ENCODE measurements at places on chromosomes 5 and 9.

DNA sequence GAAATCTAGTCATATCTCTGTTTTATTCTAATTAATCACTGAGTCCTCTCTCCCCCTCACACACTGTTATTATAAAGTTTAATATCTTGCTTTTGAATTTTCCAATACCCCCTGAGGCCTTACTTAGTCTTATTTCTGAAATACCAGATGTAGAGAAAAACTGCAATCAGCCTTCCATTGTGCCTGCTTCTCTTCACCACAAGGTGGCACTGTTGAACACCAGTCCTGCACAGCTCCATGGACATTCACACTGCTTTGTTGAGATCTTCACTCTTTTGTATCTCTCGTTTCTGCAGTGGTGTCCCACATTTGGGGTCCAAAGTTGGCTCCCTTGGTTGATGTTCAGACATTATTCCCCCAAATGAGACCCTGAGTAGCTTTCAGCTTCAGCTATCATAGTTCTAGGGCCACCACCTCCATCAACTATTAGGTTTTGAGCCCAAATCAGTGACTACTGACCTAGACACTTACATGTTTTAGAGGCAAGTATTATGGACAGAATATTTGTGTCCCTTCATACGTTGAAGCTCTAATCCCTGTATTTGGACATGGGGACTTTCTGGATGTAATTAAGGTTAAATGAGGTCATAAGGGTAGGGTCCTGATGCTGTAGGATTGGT, 24.3 kb downstream of the BOD1 start:
- no peak for DNase-seq

GRCh38 chr5:171314728-171315385, 5.8 kb downstream of the TLX3 start:
- DNase-seq, result no peak

- no peak for DNase-seq
Observed at GRCh38 chr5:2749514-2750025, 1.9 kb downstream of the IRX2 start.

DNA sequence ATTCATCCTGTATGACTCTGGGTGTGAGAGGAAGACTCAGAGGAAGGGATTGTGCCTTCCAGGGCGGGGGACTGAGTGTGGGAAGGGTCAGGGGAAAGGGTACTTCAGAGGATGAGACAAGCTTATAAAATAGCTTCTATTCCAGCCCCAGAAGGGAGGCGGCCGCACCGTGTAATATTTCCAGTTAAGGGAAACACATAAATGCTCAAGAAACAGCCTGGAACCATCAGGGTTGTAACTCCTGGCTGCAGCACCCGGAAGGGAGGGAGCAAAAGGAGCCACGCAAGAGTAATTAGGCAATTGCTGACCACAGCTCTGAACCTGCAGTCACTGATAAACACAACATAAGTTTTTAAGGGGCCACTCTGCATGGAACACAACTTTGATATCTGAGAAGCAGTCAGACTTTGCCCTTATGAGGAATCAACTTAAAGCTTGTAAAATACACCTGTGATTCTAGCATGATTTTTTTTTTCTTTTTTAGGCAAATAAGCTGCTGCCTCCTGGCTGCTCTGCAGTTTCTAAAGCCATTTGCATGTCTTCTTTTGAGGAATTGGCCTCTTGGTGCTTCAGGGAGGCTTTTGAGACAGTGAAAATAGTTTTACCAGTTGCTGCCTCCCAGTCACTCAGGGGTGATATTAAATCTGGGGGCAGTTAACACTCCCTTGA, 382.7 kb downstream of the ENC1 start:
- DNase-seq, result no peak
